ENCODE measurements at places on chromosomes 6 and 20.

DNA sequence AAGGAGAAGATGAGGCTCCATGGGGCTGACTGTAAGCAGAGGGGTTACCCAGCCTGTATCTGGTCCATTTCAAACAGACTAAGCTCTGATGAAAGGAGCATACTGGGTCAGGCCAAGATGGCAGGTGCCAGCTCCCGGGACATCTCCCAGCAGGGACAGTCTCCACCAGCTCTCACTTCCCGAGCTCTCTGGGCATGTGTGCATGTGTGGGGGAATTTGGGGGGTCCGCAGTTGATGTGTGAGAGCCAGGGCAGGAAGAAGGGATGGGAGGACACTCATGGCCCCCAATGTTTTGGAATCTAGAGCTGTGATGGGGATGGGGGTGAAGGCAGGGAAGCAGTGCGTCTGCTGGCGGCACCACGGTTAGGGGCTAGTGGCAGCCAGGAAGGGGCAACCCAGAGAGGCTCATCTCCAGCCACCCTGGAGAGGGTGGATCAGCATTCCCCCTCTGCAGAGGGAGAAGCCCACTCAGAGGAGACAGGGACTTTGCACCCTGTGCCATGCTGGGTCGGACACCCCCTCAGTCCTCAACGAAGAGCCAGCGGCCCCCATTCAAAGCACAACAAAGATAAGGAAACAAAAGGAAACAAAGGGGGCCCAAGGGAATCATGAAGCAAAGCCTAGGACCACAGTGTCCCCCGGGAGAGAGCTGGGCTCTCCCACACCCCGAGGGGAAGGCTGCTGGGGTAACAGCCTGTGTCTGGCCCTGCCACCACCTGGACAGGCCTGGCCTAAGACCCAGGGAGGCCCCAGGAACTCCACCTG, 52.4 kb downstream of the DSTN start:
- DNase-seq: peak; percentile 20

GRCh38 chr6:41269166-41269565, 17.3 kb downstream of the TREM1 start:
- no peak for DNase-seq

- no peak for DNase-seq
Measured at GRCh38 chr6:11002176-11002575, 41.9 kb downstream of the ELOVL2 start.

DNA sequence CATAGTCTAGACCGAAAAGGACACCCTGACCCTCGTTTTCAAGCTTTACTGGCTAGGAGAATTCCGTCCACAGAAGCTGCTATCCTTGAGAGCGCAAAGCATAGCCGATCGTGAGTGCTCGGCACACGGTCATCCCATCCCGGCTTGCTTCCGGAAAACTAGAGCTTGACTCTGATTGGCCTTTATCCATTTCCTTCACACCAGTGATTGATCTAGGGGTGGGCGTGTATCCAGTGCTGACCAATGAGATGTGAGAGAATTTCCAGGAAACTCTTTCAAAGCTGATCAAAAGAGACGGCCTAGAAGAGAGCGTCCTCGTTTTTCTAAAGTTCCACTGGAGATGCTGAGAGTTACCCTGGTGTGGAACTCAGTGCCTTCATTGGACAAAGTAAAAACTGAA, 41.0 kb upstream of the NFATC2 start:
- no peak for DNase-seq

- no peak for DNase-seq
Measured at GRCh38 chr6:27241443-27241842, 6.1 kb upstream of the PRSS16 start.

DNA sequence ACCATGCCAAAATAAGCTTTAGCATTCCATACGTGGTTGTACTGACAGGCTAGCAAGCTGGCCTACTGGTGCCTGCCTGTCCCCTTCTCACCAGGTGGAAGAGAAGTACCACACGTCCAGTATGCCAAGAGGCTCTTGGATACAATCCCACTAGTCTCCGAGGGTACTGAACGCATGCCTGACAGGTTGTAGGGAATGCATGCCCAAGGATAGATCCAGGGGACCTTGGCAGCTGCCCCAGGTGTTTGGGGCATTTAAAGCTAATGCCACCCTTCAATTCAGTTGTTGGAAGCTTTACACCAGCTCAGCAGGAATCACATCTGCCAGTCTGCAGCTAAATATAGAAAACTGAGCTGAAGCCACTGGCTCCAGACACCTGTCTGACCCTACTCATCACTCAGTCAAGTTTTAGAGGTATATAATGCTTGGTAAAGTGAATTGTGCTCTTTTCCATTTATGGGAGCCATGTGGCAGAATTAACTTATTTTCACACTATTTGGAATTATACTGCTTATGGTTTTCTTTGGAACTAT, 4.9 kb downstream of the TUBB2B start:
- no peak for DNase-seq

GRCh38 chr20:37943033-37943432, 40.1 kb downstream of the VSTM2L start:
- peak; percentile 20 for DNase-seq

- no peak for DNase-seq
Measured at GRCh38 chr6:21103626-21104224, 489.8 kb upstream of the SOX4 start.

DNA sequence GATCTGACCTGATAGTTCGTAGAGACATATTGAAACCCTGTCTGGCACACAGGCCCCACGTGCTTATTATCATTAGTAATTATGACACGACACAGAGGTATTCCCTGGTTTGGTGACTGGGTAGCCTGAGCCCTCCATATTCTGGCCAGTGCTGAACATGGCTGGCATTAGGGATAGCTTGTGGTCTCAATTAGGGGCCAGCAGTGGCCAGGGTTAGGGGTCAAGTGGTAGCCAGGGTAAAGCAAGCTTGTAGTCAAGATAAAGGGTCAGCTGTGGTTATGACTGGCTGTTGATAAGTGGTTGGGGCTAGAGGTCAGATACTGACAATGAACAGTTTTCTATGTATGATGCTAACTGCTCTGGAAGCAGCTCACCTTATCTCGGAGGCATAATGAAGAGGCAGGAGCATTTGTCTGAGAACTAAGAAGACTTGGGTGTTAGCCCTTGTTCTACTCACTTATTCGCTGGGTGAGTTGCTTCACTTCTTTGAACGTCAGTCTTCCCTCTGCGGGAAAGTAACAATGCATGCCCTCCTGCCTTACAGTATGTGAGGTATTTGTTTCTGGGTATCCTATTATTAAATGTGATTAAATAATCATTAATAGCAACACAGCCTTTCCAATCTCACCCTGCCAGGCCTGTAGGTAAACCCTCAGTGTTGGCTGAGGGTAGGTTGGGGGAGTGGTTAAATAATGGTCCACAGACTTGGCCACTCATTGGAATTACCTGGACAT, 66.7 kb downstream of the VEGFA start:
- DNase-seq: no peak

- DNase-seq: peak; percentile 49
Measured at GRCh38 chr6:46925563-46926253, 4.0 kb upstream of the ADGRF5 start.

DNA sequence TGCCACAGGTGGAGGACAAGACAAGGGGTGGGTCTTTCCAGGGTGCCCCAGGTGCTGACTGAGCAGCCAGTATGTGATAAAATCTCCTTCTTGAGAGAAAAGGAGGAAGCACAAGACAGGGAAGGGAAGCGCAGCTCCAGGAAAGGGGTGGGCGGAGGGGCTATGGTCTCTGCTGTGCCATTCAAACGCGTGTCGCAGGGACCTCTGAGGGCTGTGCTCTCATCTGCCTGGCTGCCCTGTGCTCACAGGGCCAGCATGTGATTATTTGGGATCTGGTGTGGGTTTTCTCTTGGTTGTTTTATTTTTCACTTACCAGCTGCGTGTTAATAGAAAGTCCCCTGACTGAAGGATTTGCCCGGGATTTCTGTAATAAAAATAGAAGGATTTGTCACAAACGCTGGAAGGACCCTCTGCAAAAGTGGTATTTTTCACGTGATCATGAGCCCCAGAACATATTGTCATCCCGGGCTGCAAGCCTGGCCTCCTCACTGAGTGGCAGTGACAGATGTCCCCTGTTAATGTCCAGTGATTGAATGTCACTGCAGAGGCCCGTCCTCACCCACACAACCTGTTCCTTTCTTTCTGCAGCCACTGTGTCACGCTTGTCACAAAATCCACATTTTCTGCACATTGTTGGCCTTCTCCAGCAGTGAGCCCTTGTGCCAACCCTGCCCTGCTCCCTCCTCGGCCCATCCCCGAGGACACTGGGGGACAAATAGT, 35.0 kb upstream of the VSX1 start:
- no peak for DNase-seq

- DNase-seq: no peak
Measured at GRCh38 chr20:32457479-32457986, 99.4 kb downstream of the ASXL1 start.

DNA sequence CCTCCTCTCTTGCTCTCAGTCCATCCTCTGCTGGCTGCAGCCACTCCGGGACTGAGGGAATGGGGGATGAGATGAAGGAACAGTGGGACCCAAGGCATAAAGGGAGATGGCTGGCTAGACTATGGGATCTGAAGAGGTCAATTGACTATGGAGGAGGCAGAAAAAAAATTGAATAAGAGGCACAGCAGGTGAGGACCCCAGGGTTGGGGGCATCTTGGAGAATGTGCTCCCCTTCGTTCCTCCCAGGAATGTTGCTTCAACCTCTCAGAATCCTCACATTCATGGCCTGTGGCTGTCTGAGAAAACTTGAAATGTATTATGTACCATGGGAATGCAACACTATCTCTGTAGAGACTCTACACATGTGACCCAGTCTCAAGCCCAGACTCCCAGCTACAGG, 121.0 kb downstream of the SLC22A3 start:
- no peak for DNase-seq

GRCh38 chr20:5474646-5475550, 158.1 kb upstream of the PROKR2 start:
- DNase-seq: no peak

DNA sequence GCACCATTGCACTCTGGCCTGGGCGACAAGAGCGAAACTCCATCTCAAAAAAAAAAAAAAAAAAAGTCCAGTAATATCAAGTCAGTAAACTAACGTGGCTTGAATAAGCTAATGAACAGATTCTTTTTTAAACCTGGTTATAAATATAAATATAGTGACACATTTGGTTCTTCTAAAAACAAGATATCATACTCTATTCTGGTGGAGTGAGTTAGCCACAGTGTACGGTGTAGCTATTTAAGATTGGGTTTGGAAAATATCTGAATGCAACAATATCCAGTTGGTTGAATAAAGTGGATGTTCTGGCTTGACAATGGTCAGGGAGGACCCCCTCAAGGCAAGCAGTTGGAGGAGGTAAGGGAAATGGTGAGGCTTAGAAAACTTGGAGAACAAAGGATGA, 5.9 kb upstream of the DEK start:
- no peak for DNase-seq

- no peak for DNase-seq
Measured at GRCh38 chr6:110720066-110720465, 95.2 kb downstream of the CDK19 start.

GRCh38 chr6:52500238-52501129, 76.4 kb downstream of the TRAM2 start:
- no peak for DNase-seq

- no peak for DNase-seq
Measured at GRCh38 chr20:41072190-41072863, 43.7 kb downstream of the TOP1 start.
